ENCODE measurements at places on chromosomes 5 and 9.

DNA sequence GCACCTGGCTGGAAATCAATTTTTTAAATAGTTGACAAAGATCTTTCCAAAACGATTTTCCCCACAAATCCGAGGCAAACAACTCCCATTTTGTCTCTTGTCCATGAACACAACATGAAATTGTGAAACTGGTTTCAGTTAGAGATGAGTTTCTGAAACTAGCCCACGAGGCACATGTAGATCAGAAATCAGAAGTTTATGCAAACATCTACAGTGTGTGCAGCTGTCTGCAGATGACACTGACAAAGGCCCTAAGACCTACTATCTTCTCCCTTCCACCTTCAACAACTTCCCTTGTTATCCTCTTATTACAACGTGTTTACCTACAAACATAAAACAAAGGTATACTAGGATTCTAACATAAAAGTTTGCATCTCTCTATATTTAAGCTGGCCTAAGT lies 183.3 kb downstream of the DIRAS2 start:
- no peak for DNase-seq

DNA sequence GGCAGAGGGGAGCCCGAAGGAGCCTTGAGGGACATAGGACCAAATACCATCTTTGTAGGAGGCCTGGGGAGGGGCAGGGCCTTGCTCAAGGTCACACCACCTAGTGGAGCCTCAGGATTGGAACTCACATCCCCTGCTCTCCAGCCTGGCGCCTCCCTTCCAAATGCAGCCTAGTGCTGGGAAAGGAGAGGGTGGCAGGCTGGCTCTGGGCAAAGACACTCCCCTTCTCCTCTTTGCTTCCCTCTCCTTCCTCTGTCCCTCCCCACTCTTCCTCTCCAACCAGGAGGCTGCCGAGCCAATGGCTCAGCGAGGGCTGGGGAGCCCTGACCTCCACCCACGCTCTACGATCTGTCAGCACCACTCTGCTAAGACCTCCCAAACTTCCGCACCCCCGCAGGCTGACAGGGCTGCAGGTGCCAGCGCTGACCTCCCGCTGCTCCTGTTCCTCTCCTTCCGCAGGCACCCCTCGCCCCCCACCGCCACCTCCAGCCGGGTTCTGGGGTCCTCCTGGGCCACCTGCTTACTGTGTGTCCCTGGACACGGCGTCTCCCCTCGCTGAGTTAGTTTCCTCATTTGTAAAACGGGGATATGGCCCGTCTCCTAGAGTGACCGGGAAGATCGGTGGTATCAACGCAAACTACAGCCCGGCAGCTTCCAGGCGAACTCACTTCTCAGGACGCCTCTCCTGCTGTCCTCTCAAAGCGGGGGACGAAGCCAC lies 52.9 kb downstream of the C9orf50 start:
- DNase-seq, result no peak

DNA sequence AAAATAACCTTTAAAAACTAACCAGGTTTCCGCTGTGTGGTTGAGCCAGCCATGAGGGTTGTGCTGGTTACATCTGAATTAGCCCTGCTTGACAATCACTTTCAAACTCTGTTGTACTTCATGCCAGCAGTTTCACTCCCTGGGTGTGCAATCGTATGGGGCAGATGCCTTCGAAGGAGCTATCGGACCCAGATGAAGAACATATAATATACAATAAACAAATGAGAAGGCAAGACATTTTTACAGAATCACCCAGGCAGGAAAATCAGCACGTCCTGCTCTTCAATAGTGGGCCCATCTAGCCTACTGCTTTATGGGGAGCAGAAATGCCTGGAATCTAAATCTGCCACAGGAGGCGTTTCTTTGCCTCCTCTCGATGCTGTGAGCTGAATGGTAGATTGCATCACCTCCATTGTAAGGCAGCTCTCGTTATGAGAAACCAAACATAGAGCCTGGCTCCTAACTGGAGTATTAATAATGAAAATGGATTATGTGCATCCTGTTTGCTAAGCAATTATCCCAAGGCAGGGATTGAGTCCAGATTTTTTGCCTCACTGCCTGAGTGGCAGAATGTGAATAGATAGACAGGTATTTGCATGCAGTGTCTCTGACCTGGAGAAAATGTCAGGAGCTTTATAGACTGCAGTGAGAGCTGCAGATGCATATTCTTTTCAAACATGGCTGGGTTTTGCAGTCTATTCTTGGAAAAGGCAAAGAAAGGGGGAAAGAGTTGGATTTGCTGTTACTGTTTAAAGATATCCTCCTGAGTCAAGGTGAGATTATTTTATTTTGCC lies 143.3 kb upstream of the SMARCA2 start:
- no peak for DNase-seq

DNA sequence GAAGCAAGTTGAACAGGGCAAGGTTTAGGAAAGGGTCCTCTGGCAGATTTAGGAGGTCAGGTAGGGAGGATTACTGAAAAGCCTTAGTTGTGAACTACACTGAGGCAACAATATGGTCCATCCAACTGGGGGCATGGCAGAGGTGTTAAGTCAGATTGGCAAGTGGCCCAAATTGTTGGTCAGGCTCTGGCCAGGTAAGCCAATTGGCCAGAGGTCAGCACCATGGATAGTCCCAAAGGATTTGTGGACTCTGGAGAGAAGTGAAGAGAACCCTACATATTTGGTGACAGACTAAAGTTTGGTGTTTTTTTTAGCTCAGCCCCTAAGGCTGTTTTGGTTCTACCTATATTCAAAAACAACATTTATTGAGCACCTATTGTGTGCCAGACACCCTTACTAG lies 39.1 kb upstream of the RASGRF2 start:
- DNase-seq, result no peak

- DNase-seq, result no peak
These were observed 282.6 kb downstream of the SPATA31D1 start for GRCh38 chr9:82271106-82271561.

DNA sequence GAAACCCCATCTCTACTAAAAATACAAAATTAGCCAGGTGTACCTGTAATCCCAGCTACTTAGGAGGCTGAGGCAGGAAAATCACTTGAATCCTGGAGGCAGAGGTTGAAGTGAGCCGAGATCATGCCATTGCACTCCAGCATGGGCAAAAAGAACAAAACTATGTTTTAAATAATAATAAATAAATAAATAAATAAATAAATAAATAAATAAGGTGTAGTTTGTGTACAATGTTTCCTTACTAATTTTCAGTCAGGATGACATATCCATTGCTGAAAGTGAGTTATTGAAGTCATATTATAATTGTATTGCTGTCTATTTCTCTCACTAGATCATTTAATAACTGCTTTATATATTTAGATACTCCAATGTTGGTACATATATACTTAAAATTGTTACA lies 581.5 kb upstream of the DAB2 start:
- DNase-seq, result no peak

- DNase-seq, result no peak
These were observed 38.7 kb downstream of the TTC39B start for GRCh38 chr9:15268317-15268716.

GRCh38 chr9:18194316-18194715 lies 279.6 kb upstream of the ADAMTSL1 start:
- DNase-seq, result no peak

GRCh38 chr5:104355350-104355749 lies 792.8 kb upstream of the NUDT12 start:
- no peak for DNase-seq

DNA sequence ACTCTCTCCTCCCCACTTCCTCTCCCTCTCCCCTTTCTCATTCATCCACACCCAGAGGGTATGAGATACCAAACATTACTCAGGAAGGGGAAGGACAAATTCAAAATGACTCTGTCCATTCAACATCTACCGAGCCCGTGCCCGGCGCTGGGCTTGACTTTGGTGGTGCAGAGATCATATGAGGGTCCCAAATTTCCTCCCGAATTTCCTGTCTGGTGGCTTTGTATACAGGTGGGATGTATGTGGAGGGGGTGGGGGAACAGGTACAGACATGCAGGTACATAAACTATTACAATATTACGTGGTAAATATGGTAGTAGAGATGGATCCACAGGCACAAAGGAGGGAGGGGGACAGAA lies 21.8 kb upstream of the GABRP start:
- no peak for DNase-seq

DNA sequence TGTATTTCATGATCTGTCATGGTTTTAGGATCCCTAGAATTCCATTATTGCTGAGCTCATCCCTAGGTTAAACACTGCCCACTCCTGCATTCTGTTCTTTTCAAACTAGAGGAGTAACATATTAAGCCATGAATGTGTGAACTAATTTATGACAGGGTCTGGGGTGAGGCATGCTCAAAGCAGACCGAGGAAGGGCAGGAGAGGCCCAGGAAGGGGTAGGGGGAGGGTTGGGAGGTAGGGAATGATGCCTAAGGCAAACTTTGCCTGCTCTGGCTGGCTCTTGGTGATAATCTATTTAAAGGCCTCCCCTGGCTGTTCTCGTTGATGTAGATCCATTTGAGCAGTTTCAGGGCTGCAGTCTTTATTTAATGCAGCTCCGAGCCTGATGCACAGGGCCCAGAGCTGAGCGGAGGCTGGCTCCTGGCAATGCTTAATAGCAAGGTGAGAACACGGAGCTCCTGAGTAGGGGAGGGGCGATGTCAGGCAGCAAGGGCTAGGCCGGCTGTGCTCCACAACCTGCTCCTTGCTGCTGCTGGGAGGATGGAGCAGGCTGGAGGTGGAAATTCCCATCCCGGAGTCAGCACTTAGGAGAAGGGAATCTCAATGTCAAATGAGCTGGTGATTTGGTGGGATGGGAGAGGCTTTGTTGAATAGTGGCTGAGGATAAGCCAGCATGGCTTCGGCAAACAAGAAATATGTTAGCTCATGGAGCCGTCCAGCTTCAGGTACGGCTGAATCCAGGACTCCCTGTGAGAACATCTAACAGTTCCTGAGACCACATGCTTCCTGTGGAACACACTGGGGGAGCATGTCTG lies 73.2 kb upstream of the UNC5A start:
- DNase-seq, result no peak

- DNase-seq, result no peak
These were observed 11.7 kb downstream of the DNM1 start for GRCh38 chr9:128214571-128215490.

DNA sequence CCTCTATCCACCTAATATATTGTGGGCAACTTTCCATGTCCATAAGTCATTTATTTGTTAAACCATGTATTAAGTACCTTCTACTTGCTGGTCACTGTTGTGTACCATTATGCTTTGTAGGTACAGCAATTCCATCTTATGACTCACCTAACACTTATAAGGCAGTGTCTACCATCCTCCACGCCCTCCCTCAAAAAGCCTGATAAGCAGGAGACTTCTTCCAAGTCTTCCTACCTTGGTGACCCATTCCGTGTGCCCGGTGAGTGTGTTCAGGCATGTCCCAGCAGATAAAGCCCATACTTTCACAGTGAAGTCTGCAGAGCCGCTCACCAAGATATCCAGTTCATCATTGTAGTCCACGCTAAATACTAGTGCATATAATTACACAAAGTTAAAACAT lies 17.4 kb downstream of the FBXW2 start:
- no peak for DNase-seq

DNA sequence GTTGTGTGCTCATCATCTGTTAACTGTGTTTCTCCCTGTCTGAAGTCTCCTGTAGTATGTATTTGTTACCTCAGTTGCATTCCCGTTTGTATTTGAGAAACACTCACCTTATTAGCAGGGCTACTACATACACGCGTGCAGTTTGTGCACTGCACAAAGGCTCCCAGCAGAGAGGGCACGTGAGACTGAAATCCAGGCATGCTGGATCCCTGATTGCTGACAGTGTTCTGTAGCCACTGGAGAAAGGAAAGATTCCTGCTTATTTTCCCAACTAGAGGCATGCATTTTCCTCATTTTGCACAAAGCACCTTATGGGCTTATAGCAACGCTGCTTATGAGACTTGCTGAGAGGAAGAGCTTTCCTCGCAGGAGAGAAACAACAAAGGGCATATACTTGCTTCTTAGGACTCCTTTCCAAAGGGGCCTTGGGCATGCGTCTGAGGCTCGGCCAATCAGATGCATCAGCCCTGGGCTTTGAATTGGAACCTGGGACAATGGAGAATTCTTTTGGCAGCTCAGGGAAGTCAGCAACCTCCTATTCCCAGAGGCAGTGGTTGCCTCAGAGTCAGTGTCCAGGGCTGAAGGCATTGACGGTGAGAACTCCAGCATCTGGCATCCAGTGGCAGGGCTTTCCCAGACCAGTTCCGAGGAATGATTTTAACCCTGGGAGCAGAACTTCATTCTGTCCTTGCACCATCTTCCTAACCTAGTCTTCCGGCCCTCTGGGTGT lies 9.9 kb upstream of the MEGF10 start:
- DNase-seq, result no peak

DNA sequence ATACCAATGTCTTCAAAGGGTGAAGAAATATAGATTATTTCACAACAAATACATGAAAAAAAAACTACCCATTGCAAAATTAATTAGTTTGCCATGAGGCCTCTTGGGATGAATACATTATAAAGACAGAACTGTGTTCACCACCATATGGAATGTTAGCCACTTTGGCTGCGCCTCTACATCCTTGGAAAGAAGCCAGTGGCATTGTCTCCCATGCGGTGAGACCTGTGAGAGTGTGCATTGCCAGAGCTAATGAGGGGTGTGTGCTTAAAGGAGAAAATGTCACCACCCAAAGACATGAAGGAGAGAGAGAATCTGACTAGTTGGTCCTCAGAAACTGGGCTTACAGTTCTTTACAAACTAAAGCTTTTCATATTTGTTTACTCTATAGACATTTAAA lies 110.6 kb downstream of the PLPPR1 start:
- no peak for DNase-seq

- no peak for DNase-seq
These were observed 341.6 kb downstream of the ZNF608 start for GRCh38 chr5:124404796-124405195.

GRCh38 chr9:16959391-16959790 lies 88.9 kb upstream of the BNC2 start:
- DNase-seq, result no peak

DNA sequence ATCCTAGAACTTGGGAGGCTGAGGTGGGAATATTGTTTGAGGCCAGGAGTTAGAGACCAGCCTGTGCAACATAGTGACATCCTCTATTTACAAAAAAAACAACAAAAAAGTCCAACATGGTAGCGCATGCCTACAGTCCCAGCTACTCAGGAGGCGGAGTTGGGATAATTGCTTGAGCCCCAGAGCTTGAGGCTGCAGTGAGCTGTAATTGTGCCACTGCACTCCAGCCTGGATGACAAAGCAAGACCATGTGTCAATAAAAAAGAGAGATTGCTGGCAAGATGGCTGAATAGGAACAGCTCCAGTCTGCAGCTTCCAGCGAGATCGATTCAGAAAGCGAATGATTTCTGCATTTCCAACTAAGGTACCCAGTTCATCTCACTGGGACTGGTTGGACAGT lies 54.8 kb upstream of the FBXL17 start:
- no peak for DNase-seq

DNA sequence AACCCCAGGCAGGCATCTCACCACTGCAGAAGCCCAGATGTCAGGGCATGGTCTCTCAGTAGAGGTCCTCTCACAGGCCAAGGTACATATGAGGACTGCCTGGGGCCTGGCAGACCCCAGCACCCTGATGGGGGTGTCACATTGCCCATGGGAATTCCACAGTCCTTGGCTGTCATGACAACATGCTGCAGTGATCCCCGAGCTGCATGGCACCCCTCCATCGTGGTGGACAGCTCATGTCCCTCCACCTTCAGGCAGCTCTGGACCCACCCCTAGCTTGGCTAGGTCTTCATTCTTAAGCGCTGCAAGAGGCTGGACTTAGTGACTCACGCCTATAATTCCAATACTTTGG lies 74.1 kb upstream of the LRRTM2 start:
- DNase-seq, result peak; percentile 47

GRCh38 chr5:121033334-121033733 lies 569.2 kb downstream of the PRR16 start:
- DNase-seq, result no peak

- no peak for DNase-seq
These were observed 405.6 kb downstream of the DMRT2 start for GRCh38 chr9:1455766-1456165.

- no peak for DNase-seq
These were observed 41.7 kb downstream of the TMEM167A start for GRCh38 chr5:83035373-83036100.
